ENCODE measurements at places on chromosomes 11 and 22.

- DNase-seq, result peak; percentile 18
Observed at GRCh38 chr11:10651656-10652361, 41.7 kb downstream of the IRAG1 start.

DNA sequence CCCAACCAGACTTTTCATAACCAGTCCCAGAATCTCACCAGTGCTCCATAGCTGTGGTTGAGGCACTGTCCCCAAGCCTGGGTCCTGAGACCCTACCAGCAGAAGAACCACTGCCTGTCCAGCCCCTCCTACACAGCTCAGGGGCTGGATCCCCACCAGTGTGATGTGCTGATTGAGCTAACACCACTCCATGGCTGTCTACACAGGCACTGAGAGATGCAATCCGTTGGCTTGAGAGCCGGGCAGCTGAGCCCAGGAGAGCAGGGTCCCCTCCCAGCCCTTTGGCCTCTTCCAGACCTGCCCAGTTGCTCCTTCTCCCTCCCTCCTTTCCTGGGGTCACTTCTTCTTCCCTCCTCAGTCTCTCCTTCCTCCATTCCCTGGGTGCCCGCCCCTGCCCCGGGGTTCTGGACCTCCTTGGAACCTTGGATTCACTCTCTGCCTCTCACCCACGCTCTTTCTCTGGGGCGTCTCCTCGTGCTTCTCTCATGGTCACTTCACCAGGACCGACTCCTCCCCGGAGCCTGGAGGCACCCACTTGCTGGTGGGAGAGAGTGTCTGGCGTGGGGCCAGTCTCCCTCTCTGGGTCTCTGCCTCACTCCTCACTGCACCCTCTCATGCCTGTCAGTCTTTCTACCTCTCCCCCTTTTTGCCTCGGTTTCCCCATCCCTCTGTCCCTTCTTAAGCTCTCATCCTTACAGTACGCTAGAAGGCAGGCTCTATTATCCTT, 706 bp upstream of the SCYL1 start:
- DNase-seq, result no peak

DNA sequence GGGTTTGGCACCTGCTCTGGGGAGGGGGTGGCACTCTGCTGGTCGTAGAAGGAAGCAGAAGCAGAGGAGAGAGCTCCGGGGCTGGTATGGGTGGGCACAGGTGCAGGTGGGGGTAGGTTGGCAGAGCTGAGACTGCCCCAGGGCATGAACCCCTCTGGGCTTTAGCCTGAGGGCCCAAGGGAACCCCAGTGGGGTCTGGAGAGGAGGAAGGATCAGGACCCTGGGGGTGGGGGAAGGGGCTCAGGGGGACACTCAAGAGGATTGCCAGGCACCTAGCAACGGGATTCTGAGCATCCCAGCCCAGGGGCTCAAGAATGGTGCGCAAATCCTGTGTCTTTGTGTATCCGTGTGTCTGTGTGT, 6.3 kb downstream of the ALDH3B2 start:
- DNase-seq, result no peak

DNA sequence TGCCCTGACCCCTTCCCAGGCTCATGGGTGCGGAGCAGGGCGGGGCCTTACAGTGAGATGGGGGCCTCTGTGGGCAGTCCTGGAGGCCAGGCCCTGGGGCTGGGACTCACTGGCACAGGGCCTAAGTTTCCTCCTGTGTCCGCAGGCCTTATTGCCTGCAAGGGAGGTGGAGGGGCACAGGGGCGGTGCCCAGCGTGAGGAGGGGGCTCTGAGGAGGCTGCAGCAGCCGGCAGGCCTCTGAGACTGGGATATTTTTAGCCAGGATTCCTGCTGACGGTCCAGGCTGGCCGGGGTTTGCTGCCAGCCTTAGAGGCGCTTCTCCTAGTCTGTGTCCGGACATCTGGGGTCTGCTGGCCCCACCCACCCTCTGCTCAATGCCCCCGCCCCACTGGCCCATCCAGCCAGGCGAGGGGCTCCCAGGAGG, 5.7 kb upstream of the RTN4R start:
- no peak for DNase-seq

- DNase-seq, result no peak
Observed at GRCh38 chr11:114651145-114651718, 27.1 kb upstream of the NXPE2 start.

DNA sequence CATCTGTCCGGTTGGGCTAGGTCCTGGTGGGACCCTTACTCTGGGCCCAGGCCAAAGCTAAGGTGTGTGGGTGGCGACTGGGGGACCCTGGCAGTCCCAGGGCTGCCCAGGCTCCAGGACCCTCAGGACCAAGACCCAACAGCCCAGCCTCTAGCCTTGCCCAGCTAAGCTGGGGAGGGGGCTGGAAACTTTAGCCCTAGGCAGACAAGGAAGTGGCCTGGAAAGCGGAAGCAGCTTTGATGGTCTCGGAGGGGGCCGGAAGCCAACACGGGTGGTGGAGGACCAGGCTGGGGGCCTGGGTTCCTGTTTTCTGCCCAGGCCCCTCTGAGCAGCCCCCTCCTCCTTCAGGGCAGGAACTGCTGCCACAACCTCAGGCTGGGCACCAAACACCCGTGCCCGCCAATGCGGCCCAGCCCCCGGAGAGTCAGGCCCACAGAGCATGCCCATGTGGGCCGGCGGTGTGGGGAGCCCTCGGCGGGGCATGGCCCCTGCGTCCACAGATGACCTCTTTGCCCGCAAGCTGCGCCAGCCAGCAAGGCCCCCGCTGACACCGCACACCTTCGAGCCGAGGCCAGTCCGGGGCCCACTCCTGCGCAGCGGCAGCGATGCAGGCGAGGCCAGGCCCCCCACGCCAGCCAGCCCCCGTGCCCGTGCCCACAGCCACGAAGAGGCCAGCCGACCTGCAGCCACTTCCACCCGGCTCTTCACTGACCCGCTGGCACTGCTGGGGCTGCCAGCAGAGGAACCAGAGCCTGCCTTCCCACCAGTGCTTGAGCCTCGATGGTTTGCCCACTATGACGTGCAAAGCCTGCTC, 2.8 kb downstream of the SIPA1 start:
- no peak for DNase-seq

DNA sequence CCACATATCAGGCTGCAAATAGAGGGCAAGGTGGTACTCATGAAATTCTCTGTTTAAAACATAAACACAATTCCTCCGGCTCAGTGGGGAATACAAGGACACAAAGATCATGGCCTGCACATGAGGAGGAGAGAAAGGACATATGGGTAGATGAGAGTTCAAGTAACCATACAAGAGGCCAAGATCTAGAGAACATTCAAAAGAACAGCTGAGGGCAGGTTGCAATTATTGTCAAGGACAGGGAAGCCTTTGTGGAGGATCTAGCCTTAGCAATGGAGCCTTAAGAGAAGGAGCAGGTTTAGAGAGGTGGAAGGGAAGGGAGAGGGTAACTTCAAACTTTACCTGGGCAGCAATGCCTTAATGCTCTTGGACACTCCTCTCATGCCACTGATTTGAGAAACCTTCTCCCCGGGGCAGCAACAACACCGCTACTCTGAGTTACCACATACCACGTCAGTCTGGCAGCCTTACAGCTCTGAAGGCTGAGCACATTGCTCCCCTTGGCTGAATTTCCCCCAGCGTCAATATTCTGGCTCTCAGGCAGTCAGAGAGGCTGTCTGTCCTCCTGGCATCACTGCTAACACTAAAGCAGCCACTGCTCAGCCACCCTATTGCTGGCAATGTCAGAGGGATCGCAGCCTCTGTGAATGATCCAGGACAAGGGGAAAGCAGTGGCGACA, 55.5 kb downstream of the CLPB start:
- no peak for DNase-seq

DNA sequence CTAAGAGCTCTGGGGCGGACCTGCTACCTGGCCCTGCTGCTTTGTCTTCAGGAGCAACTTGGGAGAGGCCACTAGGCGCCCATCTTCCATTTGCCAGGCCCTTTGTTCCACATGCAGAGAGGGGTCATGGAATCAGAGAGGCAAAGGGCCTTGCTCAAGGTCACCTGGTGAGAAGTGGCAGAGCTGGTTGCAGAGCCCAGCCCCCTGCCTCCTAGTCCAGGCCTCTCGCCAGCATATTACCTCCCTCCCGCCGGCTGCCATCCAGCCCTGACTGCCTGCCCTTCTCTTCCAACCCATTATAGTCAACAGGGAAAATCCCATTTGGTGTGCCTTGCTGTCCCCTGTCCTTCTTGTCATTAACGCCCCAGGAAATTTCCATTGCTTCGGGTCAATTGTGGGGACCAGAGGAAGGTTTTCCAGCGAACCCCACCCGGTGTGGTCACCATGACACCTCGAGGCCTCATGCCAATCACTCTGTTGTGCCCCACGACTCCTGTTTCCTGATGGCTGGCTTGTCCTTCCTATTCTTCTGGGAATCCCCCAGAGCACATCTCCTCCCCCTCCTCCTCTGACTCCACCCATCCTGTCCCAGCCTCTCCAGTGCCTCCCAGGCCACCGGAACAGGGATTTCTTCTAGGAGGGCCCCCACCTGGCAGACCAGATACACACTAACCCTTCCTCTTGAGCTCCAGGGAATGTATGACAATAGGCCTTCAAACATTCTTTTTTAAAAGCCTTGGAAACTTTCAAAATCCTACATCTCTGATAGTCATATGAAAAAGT, 77.0 kb downstream of the NECTIN1 start:
- DNase-seq, result no peak

DNA sequence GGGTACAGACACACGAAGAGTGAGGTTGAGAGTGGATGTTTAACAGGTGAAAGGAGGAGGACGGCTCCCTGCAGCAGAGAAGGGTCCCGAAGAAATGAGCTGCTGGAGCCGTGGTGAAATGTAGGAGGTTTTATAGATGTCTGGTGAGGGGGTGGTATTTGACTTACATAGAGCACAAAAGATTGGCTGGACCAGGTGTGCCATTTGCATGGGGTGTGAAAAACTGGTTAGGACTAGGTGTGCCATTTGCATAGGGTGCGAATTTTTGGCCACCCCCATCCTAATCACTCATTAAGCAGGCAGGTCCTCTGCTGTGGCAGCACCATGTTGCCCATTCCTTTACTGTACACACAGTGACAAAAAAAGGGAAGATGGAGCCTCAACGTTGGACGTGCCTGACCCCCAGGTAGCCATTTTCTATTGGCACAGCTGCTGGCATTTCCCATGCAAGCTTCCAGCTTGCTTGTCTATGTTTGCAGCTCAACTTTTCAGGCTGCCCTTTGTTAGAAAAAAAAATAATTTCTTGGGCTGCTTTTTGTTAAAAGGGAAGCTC, 581.7 kb upstream of the B3GAT1 start:
- DNase-seq, result no peak

DNA sequence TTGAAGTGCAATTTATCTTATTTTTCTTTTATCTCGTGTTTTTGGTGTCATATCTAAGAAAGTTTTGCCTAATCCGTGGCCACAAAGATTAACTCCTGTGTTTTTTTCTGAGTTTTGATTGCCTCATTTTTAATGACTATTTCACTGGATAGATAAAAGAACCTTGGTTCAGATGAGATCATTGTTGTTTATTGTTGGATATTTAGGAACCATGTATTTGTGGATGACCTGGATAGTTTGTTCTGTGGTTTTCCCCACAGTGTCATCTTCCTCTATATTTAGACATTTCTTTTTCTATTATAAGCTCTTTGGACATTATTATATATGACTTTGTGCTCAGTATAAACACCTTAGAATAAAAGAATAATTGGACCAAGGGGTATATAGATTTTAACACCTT, 37.2 kb downstream of the PPP6R3 start:
- DNase-seq, result no peak

- no peak for DNase-seq
Observed at GRCh38 chr11:35541621-35542375, 16.4 kb upstream of the PAMR1 start.

- peak; percentile 20 for DNase-seq
Observed at GRCh38 chr22:41939981-41940831, 6.7 kb downstream of the CENPM start.

DNA sequence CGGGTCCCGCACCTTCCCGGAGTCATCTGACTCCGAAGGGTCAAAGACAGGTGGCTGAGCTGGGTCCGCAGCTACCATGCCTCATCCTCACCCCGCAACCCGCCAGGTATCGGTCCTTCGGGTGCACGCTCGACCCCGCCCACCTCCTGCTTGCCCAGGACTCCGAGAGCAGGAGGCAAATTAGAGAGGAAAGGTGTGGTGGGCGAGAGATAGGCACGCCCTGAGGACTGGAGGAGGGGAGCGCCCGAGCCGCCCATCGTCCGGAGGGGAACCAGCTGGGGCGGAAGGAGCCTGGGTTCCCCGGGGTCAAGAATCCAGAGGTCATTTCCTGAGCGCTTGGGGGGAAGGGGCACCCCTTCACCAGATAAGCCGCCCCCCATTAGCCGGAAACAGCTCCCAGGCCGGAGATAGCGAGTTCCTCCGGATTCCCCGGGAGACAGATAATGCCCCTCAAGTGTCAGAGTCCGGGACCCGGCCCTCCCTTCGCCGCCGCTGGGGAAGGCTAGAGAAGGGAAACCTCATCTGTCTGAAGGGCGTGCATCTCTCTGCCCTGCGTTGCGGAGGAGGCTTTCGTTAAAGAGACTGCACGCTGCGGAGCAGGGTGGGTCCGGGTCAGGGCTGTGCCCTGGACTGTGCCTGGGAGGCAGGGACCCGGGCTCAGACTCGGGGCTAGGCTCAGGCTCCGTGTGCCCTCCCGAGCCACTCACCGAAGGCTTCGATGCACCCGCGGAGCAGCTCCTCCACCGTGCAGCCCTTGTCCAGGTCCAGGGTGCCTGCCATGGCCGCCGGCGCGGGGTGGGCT, 1.7 kb downstream of the RASGRP2 start:
- no peak for DNase-seq

DNA sequence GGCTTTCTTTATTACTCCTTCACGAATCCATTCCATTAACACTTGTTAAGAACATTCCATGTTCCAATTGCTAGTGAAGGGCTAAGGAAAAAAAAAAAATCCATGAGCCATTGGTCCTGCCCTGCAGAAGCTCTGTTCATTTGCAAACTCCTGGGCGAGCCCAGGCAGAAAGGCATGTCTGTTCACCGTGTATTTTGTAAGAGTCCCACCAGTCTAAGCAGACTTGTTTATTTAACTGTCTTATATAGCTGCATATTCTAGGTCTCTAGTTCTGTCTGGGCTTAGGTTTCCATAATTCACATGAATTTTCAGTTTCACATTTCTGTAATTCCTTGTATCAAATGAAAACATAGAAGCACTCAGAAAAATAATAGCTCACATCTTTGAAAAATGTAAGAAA, 97.4 kb upstream of the POU2AF2 start:
- DNase-seq, result peak; percentile 84

- no peak for DNase-seq
Observed at GRCh38 chr11:75151346-75152047, 590 bp downstream of the SLCO2B1 start.

GRCh38 chr11:83666149-83666548, 380.0 kb upstream of the CCDC90B start:
- DNase-seq, result no peak
